ENCODE measurements at places on chromosomes 6 and 20. TPM values are rescaled to one million over a fixed set of nuclear protein-coding genes. Genes with fewer than 3 reads are reported as not detected.
A peak's percentile ranks its signal among the peaks of the same experiment; 100 is the strongest.

- peak; percentile 75 for DNase-seq
These were observed 9.2 kb upstream of the TBX18 start for GRCh38 chr6:84773431-84774156.

DNA sequence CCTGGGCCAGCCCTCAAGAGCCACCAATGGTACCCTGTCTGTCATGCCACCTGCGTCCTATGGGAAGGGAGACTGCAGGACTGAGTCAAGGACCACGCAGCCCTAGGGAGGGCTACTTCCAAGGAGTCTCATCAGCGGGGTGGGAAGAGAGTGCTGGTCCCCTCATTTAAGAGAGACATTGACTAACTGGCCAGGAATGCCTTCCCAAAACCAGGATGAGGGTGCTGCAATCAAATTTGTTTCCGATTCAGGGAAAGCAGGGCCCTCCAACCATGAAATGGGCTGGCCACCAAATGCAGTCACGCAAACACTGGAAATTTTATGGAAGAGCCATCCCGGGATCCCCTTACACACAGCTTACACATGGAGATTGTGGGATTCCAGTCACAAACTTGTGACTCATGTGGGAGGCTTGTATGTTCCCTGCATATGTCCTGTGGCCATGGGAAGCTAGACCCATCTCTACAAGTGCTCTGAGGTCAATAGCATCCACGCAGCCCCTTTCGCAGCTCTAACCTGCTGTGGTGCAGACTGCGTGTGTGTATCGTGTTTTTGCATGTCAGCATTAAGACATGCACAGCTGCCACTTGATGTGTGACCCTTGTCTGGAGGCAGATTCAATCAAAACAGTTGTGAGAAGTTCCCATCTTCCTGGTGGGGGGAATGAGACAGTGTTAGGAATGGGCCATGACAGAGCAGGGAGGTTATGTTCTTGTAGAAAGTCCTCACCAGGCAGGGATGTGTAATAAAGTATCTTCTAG, 53.0 kb upstream of the CST7 start:
- no peak for DNase-seq

GRCh38 chr6:39884696-39885095, 49.6 kb downstream of the MOCS1 start:
- no peak for DNase-seq

- DNase-seq = no peak
These were observed 414.3 kb downstream of the SAMD5 start for GRCh38 chr6:147922799-147923198.

- no peak for DNase-seq
These were observed 20.7 kb downstream of the CGA start for GRCh38 chr6:87074101-87074621.

DNA sequence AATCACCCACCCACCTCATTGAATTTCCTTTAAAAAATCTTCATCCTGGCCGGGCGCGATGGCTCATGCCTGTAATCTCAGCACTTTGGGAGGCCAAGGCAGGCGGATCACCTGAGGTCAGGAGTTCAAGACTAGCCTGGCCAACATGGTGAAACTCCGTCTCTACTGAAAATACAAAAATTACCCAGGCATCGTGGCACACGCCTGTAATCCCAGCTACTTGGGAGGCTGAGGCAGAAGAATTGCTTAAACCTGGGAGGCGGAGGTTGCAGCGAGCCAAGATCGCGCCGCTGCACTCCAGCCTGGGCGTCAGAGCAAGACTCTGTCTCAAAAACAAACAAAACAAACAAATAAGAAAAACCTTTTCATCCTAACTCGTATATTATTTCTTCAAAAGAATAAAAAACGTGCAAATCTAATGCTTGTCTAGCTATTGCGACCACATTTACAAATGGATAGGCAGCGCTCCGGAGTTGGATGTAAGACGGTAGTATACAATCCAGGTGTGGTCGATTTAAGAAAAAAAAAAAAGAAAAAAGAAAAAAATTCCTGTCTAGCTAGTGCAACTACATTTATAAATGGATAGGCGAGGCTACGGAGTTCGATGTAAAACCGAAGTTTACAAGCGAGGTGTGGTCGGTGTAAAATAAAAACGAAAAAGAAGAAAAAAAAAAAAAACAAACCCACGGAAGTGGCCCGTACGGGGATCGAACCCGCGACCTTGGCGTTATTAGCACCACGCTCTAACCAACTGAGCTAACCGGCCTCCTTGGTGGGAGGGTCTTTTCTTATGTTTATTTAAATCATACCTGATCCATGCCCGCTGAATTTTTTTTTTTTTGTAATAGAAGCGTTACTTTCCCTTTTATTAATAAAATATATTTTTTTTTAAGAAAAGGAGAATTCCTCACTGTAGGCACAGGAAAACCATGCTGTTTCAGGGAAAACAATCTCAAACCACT, 70.7 kb upstream of the PRSS16 start:
- peak; percentile 70 for DNase-seq

DNA sequence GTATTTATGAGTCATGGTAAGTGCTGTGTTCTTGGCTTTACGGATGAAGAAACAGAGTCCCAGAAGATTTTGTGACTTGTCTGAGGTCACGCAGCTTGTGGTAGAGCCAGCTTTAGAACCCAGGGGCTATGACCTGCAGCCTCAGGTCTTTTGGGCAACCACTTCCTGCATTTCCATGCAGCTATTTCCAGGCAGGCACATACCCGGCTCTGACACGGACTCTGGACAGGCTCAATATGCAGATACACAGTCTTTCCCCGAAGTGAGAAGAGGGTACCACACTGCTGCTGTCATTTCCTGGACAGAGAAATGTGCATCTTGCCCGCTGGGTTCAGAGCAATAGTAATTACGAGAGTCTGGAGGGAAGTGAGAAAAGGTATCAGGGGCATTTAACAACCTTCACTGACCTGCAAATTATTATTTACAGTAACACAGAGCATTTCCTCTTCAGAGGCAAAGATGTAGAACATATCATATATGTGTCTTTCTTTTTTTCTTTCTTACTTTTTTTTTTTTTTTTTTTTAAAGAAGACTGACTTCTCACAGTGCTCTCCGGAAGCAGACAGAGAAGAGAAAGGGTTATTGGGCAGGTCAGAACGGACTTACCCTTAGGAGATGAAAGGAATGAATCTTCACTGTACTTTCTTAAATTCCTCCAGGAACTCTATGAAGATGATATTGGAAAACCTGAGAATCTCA, 185.1 kb downstream of the CLIC5 start:
- no peak for DNase-seq

GRCh38 chr20:40657526-40657925, 31.5 kb downstream of the MAFB start:
- no peak for DNase-seq

- no peak for DNase-seq
These were observed 13.6 kb downstream of the BPIFA2 start for GRCh38 chr20:33181482-33182093.

The GNMT gene
- 0.97 TPM for total RNA-seq

- no peak for DNase-seq
These were observed 96.3 kb downstream of the BMP2 start for GRCh38 chr20:6863798-6864201.

DNA sequence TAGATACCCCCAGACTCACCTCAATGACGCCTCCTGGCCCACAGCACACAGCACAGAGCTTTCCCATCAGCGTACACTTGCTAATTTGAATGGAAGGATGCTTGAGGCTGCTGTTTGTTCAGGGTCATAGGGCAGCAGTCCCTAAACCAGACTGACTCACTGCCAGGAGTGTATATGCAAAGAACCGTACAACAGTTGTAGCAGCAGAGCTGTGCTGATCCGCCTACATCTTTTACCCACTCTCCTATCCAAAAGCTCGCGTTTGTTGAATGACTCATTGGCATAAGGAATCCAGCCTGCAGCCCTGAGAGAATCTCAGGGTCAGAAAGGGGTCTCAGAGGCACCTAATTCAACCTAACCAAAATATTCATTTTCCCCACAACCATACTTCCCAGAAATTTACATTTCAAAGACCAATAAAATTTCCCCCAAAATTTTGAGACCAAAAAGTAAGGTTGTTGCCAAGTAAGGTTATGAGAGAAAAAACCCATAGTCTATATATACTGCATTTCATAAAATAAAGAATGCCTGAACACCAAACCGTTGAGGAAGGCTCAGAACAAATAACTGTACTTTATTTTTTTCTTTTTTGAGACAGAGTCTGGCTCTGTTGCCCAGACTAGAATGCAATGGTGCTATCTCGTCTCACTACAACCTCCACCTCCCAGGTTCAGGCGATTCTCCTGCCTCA, 35.3 kb upstream of the CCND3 start:
- DNase-seq = no peak

DNA sequence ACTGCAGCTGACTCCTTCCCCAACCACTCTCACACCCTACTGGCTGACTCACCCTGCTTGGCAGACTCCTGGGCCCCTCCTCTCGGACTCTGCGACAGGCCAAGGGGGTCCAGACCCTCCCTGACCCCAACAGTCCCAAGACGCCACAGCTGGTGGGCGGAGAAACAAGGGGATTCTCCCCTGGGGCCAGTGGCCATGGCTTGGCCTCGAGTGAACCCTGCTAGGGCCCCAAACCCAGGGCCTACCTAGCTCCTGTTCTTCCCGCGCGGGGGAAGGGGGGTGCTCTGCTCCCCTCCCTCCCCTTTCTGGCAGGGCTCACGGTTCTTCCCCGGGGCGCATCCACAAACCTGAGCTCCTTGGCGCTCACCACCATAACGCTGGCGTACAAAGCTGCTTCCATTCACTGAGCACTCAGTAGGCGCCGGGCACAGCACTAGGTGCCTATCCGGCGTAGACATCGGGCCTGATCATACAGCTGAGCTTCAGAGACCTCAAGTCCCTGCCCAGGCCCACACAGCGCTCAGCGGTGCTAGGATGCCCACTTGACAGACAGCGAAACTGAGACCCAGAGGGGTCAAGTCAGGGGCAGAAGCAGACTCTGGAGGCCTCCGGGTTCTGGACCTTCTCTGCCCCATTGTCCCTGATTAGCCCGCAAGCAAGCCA, 597 bp downstream of the ADA start:
- no peak for DNase-seq

The EYA2 gene
- total RNA-seq = 1.5 TPM

The LBP gene
- 0.16 TPM for total RNA-seq

The TMEM170B gene
- 4.8 TPM for total RNA-seq

The RAB44 gene
- 0.08 TPM for total RNA-seq

GRCh38 chr20:6919792-6920468, 152.4 kb downstream of the BMP2 start:
- no peak for DNase-seq

- DNase-seq = no peak
These were observed 1.3 kb downstream of the BLCAP start for GRCh38 chr20:37526238-37526838.

The SLC12A5 gene
- total RNA-seq = not detected

GRCh38 chr6:148530394-148530953, 187.8 kb downstream of the SASH1 start:
- DNase-seq = no peak

- no peak for DNase-seq
These were observed 5.5 kb upstream of the EPB41L1 start for GRCh38 chr20:36149012-36149411.

DNA sequence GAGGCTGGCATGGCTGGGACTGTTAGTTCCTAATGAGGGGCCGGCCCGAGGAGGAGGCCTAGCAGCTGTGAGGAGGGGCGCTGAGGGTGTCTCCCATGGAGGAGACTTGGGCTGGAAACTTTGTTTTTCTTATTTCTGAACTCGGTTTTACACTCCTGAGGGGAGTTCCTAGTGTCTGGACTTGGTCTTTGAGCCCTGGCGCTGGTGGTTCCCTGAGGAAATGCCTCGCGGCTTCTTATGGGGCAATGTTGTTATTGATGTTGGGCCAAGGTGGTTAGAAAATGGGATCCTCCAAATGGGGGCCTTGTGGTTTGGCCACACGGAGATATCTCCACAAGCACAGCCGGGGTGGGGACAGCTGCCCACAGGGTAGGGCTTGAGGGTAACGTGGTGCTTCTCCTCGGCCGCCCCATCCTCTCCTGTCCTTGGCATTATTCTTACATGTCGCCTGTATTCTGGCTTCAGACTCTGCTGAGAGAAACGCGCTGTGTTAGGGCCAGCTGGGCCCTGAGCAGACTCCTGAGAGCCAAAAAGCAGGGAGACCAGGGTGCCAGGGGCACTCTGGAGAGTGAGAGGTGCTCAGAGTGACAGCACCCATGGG, 136.9 kb downstream of the FOXO3 start:
- no peak for DNase-seq

The MUC21 gene
- total RNA-seq = not detected

DNA sequence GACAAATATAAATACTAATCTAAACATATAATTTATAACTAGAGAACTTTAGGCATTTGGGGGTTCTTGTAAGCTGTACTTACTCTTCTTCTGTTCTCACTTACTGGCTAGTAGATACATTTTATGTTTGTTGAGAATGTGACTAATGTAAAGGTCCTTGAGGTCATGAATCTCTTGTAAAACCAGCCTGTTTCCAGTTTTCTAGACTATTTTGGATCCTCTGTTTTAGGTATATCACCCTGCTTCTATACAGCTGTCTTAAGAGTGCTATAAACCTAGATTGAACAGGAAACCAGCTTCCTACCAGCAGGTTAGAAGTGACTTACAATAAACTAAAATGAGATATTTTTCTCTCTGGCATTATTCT, 134.2 kb downstream of the PLCB4 start:
- DNase-seq = no peak

The SRMS gene
- not detected for total RNA-seq

The PBOV1 gene
- not detected for total RNA-seq

- peak; percentile 25 for DNase-seq
These were observed 16.3 kb downstream of the LRRC1 start for GRCh38 chr6:53811082-53811481.

DNA sequence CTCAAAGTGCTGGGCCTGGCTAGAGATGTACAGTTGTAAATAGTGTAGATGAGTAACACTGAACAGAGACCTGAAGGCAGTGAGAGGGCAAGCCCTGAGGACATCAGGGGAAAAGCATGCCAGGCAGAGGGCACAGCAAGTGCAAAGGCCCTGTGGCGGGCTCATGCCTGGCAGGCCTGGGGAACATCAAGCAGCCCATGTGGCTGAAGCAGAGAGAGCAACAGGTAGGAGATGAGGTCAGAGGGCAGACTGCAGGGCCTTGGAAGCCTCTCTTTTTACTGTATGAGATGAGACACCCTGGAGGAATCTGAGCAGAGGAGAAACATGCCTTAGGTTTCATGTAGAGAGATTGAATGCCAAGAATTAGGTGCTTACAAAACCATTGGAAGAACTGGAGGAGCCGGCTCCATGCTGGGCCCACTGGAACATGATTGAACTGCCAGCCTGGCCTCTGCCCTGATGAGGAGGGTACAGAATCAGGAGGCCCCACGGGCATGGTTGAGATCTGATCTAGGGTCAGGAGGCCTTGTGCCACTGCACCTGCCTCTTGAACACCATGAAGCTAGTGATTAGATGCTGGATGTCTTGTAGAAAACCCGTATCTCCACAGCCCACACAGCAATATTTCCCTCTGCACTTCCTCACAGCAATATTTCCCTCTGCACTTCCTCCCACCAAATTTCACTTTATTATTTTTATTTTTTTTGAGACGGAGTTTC, 5.9 kb upstream of the HMGA1 start:
- DNase-seq = no peak

DNA sequence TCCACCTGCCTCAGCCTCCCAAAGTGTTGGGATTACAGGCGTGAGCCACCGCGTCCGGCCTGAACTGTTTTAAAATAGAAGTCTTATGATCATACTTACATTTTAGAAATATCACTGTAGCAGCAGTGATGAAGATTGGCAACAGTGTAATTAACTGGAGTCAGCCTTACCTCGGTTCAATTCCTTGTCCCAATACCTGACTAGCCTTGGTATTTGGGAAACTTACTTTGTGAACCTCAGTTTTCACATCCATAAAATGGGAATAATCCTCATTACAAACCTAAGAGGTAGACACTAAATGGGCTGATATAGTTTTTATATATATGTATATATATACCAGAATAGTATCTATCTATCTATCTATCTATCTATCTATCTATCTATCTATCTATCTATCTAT, 19.3 kb downstream of the PHF20 start:
- DNase-seq = no peak

Data from Right ventricle myocardium inferior (tissue), 1 donor.